ENCODE measurements at places on chromosomes 7 and 10.

GRCh38 chr10:69957241-69957885 lies 95.3 kb upstream of the MACROH2A2 start:
- no peak for DNase-seq

DNA sequence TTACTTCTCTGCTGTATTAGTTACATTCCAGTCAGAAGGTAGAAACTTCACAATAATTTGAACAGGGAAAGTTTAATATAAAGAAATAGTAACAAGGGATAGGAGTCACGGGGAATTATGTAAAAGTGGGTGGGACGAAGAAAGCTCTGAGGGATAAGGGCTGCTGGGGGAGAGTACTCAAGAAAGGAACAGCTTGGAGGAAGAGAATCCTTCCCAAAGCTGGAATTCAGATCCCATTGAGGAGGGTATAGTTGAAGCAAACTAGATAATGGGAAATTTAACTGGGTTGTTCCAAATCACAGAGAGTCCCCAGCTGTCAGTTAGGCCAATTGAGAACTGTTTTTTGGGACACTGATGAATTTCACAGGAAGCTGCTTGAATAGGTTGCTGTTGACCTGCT lies 53.2 kb upstream of the MACC1 start:
- no peak for DNase-seq

- DNase-seq, result no peak
Observed at GRCh38 chr7:117774943-117775342, 98.3 kb downstream of the CTTNBP2 start.

DNA sequence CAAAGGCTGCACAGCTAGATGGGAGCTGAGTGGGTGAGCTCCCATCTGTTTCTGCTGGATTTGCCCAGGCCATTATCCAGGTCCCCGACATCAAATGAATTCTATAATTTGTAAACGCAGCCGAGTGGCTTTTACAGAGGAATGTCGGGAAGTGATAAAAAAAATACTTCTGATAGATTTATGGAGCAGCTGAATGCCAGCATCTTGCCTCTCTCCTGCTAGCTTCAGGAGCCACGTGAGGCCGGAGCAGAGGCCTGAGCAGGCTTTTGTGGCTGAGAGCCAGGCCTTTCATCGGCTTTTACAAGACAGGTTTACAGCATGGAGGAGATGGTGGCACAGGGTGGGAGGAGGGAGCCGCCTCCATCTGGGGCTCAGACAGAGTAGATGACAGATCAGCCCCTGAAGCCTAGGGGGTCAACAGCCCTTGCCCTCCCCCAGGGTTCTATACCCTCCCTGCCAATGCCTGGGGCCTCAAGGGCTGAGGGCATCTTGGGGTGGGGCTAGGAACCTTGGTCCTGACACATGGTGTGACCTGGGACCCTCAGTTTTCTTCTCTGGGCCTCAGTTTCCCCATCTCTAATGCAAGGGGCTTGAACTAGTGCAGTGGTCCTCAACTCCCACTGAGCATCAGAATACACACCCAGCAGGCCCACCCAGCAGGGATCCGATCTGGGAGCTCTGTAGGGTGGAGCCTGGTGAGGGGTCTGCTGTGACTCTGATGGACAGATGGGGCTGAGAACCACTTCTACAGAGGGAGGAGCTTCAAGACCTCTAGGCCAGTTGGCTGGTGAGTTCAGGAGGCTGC lies 44.2 kb upstream of the PCBD1 start:
- DNase-seq, result no peak

DNA sequence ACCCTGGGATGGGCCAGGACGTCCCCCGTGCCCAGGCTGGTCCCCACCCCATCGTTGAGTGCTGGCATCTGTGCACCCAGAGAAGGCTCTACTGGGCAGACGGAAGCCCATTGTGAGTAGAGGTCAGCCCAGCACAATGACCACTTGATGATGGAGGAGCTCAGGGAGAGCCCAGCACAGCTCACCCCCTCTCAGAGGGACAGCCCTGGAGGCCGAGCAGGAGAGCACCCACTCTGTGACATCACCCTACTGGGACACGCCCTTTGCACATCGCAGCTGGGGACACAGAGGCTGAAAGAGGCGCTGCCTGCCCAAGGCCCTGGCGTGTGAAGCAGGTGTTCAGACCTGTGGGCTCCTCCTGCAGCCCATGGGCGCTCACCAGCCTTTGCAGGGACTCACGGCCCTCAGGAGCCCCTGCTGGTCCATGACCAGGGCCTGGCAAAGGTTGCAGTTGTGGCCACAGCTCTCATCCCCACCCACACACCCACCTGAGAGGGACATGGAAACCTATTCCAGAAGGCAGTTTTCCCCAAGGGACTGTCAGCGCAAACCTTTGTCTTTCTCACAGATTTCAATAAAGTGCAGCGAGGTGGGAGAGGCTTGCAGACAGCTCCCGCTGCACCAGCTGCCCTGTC lies 67.2 kb upstream of the PPP2R2D start:
- DNase-seq, result no peak

GRCh38 chr7:12007576-12007975 lies 175.6 kb upstream of the THSD7A start:
- DNase-seq, result no peak

DNA sequence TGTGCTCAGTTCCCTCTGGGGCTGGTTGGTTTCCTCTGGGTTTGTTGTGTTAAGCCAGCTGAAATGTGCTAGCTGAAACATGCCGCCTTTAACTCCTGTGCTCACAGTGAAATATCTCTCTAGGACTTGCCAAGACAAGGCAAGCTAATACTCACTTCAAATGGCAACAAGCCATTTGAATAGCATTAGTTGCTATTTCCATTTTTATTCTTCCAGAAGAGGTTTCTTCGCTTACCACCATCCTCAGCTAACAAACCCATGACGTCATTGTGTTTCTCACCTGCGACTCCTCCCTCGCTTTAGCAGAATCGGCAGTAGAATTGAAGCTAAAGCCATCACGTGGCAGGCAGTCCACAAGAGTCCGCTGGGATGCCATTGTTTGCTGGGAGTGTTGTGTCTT lies 61.3 kb downstream of the ZNF22 start:
- no peak for DNase-seq

- DNase-seq, result no peak
Observed at GRCh38 chr7:4958477-4959301, at the start of gene MMD2. MMD2 (minus strand) TSS chr7:4959187; CDS start chr7:4959017, 170 bp downstream.

GRCh38 chr10:71316056-71316785 lies 2.8 kb upstream of the SLC29A3 start:
- DNase-seq, result no peak

DNA sequence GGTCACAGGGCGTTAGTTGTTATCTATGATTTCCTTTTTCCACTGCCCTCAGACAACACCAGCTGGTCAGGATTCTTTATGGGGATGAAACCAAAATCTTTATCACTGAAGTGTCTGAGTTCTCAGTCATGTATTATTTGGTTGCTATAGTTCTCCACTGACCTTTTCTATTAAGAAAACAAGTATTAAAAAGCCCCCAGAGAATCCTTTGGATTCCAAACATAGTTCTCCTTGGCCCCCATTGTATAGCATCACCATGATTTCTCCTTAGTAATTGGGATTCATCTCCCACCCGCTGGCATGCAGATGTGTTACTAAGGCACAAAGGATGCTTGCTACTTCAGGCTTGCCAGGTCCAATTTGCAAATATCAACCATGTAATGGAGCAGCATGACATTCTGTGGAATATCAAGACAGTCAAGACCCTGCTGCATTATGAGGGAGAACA lies 94.3 kb downstream of the IQUB start:
- DNase-seq, result no peak

GRCh38 chr7:113608782-113609181 lies 310.0 kb downstream of the PPP1R3A start:
- no peak for DNase-seq

GRCh38 chr7:1151653-1152425 lies 8.2 kb downstream of the ZFAND2A start:
- DNase-seq, result no peak

GRCh38 chr7:150876817-150877526 lies 24.7 kb downstream of the AOC1 start:
- DNase-seq, result peak; percentile 58

GRCh38 chr7:151889406-151890354 lies 12.8 kb upstream of the PRKAG2 start:
- DNase-seq, result no peak

DNA sequence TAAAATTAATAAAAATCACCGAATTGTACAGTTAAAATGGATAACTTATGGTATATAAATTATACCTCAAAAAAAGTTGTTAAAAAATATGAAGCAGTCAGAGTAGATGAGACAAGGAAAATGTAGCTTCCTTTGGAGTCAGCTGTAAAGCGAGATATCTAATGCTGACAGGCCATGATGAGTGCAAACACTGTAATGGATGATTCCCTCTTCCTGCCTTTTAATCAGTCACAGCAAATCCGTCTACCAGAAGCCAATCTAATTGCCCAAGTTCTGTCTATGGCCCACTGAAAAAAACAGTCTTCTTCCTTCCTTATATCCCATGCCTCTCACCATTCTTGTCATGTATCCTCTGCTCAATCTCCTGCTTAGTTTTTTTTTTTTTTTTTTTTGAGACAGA lies 59.9 kb upstream of the DNAJB12 start:
- no peak for DNase-seq

DNA sequence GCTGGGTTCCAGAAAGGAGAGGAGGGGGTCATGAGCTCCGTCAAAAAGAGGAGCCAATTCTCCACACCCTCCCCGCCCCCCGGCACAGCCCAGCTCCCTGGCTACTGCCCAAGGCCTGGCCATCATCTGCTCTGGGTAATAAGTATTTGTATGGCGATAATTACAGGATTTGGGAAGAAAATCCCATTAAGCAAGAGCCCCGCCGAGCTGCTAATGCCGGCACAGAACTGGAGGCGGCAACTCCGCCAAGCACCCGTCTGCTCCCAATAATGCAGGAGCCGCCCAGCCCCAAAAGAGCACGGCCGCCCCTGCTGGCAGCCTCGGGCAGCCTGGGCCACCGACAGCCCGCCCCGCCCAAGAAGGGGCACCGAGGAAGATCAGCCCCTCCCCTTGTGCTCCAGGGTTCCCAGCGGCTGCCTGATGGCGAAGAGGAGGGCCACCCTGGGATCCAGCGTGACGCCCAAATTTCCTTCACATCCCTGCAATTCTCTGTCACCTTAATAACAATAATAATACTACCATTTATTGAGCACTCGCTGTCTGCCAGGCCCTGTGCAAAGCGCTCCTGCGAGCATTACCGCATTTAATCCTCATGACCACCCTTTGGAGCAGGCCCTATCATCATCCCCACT lies 5.9 kb downstream of the SLIT1 start:
- no peak for DNase-seq

DNA sequence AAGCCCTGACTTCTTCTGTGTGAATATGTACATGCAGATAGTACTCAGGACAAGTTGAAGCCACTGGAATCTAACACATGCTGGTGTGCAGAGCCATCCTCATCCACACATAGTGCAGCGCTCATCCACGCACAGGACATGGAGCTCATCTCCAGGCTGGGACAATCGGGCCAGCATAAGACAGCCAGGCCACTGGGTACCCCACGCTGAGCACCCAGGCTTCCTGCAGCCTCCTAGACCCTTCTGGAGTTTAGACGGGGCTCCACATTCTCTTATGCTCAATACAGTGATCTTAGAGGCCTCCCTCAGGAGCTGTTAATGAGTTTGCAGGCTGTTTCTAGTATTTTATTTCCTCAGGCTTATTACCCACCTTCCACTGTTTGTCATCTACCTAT lies 238.9 kb downstream of the TNS3 start:
- no peak for DNase-seq

GRCh38 chr10:30820261-30820991 lies 190.9 kb upstream of the LYZL2 start:
- DNase-seq, result no peak

DNA sequence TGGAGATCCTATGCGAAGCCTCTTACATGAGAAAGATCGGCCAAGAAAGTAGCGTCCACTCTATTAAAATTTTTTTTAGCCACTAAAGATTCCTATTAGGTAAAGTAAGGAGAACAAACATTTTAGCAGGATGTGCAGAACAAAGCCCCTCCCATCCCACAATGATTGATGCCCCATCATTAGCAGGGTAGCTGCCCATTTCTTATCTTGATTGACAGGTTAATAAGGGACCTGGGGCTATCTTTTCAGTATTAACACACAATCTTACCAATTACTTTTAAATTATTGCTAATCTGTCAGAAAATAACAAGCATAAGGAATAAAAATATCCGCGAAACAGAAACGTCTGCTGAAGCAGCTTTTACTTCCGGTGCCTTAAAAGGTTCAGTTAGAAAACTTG lies 5.1 kb downstream of the FZD8 start:
- DNase-seq, result no peak

GRCh38 chr7:151131592-151132293 lies 35.8 kb downstream of the GBX1 start:
- no peak for DNase-seq

GRCh38 chr7:155509359-155509724 lies 37.0 kb downstream of the CNPY1 start:
- no peak for DNase-seq

- no peak for DNase-seq
Observed at GRCh38 chr10:17841050-17841449, 31.9 kb downstream of the MRC1 start.

DNA sequence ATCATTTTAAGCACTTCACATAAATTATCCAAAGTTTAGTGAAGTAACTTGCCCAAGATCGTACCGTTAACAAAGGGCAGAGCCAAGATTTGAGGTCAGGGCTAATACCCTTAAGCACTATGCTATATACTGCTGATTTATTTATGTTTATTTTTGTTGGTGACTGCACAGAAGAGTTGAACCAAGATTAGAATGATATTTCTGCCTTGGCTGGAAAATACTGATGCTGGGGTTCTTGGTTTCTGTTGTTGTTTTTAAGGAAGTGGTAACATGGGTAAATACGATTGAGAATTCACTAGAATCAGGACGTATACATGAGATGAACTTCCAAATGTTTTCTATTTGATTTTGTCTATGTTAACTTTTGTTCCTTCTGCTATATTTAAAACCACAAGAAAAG lies 9.3 kb downstream of the ADD3 start:
- no peak for DNase-seq

GRCh38 chr10:114632869-114633715 lies 25.0 kb downstream of the ABLIM1 start:
- DNase-seq, result no peak

- DNase-seq, result peak; percentile 26
Observed at GRCh38 chr10:317271-317769, 182.1 kb downstream of the ZMYND11 start.

- DNase-seq, result no peak
Observed at GRCh38 chr7:113137241-113137640, 18.9 kb upstream of the SMIM30 start.

GRCh38 chr10:111209692-111210091 lies 132.9 kb downstream of the ADRA2A start:
- DNase-seq, result no peak

- DNase-seq, result no peak
Observed at GRCh38 chr10:13340068-13340467, 8.0 kb downstream of the SEPHS1 start.

GRCh38 chr10:118720685-118721538 lies 33.9 kb downstream of the CACUL1 start:
- DNase-seq, result no peak
